CD4-positive, alpha-beta T cell treated with Interleukin-17A for 1 hour (primary cell): ENCODE measurements at places on chromosomes 1 and 21.

DNA sequence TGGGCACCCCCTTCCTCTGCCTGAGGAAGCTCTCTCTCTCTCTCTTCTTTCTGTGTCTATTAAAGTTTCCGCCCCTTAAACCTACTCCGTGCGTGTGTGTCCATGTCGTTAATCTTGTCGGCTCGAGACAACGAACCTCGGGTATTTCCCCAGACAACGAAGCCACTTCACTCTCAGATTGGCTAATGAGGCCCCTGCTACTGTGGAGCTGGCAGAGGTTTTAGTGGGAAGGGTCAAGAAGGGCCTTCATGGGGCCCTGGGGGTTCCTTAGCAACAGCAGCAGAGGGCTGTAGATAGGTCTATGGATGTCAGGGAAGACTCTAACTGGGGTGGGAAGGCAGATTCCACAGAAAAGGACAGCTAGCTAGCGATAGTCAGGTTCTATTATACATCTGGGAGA, 239.8 kb upstream of the RAB4A start:
- no peak for DNase-seq

DNA sequence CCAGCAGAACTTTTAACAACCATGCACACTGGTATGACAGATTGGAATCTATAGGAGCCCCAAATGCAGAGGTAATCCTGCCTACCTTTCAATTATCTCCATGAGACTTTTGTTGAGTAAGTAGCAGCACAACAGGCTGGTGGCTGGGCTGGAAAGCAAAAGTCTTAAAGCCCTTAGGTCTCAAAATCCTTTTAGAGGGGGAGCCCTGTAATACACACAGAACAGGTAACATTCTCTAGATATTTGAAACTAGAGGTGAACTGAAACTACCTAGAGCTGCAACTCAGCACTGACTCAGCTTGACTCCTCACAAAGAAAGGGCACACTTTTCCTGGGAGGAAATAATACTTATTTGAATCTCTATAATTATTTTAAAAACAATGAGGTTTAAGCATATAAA, 71.5 kb downstream of the CLCA4 start:
- no peak for DNase-seq

DNA sequence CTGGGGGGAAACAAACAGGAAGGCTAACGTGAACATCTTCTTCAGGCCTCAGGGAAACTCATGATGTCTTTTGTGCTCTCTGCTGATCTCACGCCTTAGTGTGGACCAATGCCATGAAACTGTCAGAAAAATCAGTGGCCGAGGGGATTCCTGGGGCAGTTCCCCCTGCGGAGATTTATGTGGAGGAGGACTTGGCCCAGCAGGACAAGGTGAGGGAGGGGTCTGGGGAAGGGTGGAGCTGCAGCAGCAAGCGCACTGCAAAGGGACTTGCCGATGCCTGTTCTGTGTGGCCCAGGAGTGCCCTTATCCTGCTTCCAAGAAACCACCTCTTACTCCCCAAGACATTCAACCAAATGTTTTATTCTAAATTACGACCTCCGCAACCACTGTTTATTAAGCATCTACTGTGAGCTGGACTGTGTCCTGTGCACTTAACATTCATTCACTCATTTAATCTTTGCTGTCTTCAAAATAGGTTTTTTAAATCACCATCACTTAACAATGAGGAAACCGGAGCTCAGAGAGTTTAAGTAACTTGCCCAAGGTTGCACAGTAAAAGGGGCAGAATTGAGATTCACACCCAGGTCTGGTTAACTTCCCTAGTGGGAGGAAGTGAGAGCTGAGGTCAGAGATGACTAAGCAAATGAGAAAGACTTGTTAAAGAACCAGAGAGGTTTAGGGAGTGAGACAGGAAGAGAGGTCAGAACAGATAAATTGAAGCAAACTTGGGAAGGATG, 49.7 kb downstream of the FHAD1 start:
- peak; percentile 23 for DNase-seq

- DNase-seq, result peak; percentile 69
These were observed 15.4 kb downstream of the POLR3GL start for GRCh38 chr1:145979746-145980456.

- no peak for DNase-seq
These were observed 7.8 kb downstream of the DMRTA2 start for GRCh38 chr1:50415235-50416149.

- no peak for DNase-seq
These were observed 11.0 kb upstream of the PGD start for GRCh38 chr1:10387677-10388386.

DNA sequence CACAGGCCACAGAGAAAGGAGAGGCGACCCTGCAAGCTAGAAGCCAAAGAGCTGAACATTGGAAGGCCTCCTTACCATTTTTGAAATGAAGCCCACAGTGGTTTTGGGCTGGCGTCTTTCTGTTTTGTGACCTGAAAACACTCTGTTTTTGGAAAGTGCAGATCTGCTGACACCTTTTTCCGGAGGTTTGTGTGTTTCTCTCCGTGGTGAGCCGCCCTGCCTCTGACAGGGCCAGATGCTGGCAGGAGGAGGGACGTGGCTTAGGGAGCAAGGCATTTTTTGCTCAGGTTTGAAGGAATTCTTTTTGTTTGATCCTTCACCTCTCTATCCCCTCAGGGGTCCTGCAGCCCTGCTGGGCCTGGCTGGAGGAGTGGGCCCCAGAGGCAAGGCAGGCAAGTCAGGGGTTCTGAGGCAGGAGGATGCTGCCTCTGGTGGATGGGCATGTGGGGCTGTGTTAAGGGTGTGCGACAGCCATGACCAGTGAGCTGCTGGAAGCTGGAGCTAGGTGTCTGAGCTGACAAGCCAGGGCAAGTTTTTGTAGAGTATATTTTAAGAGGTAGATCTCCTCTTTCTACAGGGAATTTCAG, 133.8 kb downstream of the CAMTA1 start:
- DNase-seq, result no peak

- no peak for DNase-seq
These were observed 19.1 kb downstream of the ARHGAP29 start for GRCh38 chr1:94218332-94218731.

DNA sequence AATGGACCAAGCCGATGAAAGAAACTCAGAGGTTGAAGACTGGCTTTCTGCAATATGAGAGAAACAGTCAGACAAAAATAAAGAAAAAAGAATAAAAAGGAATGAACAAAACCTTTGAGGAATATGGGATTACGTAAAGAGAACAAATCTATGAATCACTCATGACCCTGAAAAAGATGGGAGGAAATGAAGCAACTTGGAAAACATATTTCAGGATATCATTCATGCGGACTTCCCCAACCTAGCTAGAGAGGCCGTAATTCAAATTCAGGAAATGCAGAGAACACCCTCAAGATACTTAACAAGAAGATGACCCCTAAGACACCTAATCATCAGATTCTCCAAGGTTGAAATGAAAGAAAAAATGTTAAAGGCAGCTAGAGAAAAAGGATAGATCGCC, 705.3 kb upstream of the CHRM3 start:
- DNase-seq, result no peak

DNA sequence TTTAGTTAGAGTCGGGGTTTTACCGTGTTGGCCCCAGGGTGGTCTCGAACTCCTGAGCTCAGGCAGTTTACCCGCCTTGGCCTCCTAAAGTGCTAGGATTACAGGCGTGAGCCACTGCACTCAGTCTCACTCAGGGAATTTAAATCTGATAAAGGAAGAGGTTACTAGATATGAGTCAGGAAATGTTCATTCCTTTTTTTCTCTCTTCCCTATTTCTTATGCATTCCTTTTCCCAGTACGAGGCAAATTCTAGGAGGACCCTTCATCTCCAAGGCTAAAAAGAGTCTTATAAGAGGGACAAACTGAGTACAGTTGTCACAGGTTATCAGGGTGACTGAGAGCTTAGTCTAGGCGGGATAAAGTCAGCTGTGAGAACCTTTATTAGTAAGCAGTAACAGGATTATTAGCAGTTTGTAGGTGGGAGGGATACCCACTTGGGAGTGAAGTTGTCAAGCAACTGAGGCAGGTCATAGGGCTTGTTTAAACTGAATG, 9.1 kb downstream of the MACF1 start:
- no peak for DNase-seq

- peak; percentile 55 for DNase-seq
These were observed at the start of gene CTSS for GRCh38 chr1:150765296-150765976. Gene CTSS (minus strand): TSS chr1:150765778. CDS start chr1:150764763, 1,015 bp downstream.

DNA sequence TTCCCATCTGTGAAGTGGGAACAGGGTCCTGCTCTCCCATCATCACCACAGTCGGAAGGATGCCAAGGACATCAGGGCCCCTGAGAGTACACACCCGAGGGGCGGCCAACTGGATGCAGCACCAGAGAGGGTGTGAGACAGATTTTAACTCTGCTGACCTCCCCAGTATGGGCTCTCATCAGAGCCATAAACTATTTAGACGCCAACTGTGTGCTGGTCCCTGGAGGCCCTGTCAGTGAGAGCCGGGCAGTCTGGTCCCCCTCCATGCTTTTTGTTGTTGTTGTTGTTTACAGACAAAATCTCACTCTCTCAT, 1.7 kb downstream of the FGR start:
- DNase-seq, result no peak

- no peak for DNase-seq
These were observed 172.6 kb downstream of the SLC44A5 start for GRCh38 chr1:75438355-75438754.

DNA sequence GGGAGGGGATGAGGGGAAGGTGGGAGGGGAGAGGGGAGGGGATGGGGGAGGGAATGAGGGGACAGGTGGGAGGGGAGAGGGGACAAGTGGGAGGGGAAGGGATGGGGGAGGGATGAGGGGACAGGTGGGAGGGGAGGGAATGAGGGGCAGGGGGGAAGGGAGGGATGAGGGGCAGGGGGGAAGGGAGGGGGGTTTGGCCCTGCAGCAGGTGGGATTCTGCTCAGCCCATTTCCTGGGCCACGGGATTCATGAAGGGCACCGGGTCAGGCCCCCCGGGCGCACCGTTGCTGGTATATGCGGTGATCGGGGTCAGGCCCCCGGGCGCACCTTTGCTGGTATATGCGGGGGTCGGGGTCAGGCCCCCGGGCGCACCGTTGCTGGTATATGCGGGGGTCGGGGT, 15.1 kb upstream of the SAMD11 start:
- no peak for DNase-seq

DNA sequence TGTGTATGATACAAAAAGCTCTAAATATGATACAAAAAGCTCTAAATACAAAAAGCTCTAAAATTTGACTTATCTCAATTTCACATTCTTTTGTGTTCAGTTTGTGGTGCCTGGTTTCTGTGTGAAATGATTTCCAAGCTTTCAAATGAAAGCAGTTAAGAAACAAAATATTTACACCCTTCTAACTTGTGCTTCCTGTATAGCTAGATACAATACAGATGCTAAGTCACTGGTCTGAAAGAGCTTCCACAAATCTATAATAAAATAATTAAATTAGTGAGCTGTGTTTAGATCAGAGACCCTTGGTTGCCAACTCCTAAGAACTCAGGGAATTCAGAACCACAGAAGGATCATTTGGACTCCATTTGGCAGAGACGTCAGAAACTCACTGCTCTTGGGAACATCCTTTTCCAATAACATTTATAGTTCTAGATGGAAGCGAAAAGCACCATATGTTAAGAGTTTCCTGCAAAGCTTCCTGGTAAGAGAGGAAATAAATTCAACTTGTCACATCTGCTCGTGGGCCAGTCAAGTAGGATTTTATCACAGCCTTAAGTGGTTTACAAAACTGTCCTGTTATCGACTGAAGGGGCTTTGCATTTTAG, 1079.1 kb downstream of the ADGRL2 start:
- no peak for DNase-seq

DNA sequence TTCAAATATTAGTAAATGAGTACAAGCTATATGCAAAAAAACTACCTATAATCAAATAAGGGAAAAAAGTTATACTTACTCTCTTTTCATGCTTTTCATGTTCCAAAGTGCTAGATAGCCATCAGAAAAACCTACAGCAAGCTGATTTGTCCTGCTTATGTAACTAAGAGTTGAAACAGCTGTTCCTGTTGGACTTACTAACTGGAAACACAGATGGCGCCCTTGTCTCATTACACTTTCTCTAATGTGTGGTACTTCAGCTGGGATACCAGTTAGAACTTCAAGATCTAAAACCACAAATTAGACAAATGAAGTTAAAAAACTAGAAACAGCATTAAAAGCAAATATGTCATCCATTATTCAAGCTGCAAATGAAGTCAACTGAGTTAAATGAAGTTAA, 24.3 kb downstream of the AHCTF1 start:
- peak; percentile 58 for DNase-seq

DNA sequence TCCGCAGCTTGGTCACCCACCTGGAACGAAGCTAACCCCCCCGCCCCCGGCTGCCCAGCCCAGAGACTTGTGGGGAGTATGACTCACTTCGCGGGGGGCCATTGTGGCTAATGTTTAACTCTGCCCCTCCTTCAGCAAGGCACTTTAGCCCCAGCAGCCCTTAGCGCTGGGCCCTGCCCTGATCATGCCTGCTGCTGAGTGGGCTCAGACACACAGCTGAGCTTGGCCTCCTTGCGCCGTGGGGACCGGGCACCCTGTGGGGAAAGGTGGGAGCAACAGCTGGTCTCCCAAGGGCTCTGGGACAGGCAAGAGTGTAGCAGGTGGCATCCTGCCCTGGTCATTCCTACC, 6.3 kb upstream of the LAD1 start:
- DNase-seq, result no peak
